Activated CD4-positive, alpha-beta memory T cell treated with anti-CD3 and anti-CD28 coated beads, Interleukin-2, amount 10 ng/mL, durations not matched to agents 7 days and 5 days (primary cell): ENCODE measurements at places on chromosomes 2 and 18. TPM values are rescaled to one million over a fixed set of nuclear protein-coding genes. Genes with fewer than 3 reads are reported as not detected.

Gene REG3A
- not detected for total RNA-seq

DNA sequence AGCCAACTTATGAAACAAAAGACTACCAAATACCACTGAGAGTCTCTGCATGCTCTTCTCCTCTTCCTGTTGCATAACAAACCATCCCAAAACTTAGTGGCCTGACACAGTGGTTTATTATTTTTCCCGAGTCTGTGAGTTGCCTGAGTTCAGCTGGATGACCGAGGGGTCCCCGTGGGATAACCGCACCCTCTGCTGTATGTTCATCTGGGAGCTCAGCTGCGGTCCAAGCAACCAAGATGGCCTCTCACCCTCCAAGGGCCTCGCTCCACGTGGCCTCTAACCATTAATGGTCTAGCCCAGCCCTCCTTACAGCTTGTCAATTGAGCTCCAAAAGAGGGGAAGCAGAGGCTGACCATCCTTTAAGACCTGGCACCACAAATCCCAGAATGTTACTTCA is 17.1 kb downstream of the ITM2C start:
- DNase-seq = no peak

Gene RASGRP3
- 8.4 TPM for total RNA-seq

Gene ASPRV1
- 0.98 TPM for total RNA-seq

Gene PRKAG3
- total RNA-seq = not detected

DNA sequence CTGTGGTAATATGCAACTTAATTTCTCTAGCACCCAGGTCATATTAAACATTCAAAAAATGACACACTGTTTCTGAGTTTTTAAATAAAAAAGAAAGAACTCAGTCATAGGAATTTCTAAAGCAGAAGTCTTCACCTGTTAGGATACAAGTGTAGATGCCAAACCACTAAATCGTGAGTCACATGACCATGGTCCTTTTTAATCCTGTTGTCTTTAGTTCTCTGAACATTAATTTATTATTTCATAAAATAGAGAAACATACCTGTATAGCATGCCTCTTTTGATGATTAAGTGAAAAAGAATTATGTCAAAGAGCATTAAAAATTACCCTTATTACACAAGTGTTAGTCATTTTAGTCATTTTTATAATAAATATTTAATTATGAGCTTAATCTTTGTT is 398.8 kb downstream of the CCDC85A start:
- no peak for DNase-seq

Gene KCNJ13
- not detected for total RNA-seq

DNA sequence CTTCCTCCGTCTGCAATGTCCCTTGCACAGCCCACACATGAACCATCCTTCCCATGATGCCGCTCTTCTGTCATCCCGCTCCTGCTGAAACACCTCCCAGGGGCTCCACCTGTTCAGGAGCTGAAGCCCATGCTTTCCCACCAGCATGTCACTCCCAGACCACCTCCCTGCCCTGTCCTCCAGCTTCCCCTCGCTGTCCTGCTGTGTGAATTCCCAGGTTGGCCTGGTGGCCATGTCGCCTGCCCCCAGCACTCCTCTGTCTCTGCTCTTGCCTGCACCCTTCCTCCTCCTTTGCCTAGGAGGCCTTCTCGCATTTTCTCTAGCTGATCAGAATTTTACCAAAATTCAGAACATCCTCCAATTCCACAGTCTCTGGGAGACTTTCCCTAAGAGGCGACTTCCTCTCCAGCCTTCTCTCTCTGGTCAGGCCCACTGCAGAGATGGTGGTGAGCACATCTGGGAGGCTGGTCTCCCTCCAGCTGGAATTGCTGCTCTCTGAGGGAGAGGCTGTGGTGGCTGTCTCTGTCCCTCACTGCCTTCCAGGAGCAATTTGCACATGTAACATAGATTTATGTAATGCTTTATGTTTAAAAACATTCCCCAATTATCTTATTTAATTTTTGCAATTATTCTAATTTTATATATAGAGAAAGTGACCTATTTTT is 8.9 kb upstream of the IL1RL2 start:
- DNase-seq = no peak
